ENCODE measurements at places on chromosomes 4 and X.

- no peak for DNase-seq
Observed at GRCh38 chrX:151393514-151393913, 3.5 kb upstream of the VMA21 start.

DNA sequence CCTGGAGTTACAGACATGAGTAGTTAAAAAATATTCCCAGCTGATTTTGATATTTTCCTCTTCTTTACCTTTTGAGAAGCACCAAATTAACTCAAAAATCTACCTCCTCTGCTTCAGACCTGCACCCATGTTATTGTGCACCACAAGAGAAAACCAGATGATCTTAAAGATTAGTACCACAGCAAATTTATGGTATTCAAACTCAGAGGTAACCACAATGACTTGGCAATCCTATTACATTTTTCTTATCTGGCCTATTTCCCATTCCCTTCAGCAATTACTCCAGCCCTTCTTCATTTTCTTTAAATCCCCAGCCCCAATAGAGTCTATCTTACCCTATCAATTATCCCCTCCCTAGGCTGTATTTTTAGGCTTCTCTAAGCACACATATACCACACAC lies 535.1 kb downstream of the FAT4 start:
- DNase-seq, result no peak

DNA sequence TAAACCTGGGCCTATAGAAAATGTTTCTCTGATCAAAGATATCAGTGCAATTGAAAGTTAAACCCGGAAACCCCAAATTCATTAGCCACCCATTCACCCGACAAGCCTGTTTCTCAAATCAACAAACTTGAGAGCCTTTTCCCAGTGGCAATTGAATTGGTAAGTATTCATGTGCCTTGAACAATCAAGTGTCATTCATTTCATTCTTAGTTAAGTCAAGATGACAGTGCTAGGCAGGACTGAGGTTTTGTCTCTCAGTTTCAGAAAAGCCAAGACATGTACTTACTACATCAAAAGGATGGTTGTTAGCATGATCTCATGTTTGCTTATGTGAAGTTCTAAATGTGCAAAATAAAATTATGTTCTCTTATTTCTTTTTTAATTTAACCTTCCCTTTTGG lies 32.3 kb downstream of the CC2D2A start:
- no peak for DNase-seq

GRCh38 chr4:141158219-141158618 lies 24.9 kb upstream of the RNF150 start:
- no peak for DNase-seq

- DNase-seq, result no peak
Observed at GRCh38 chr4:159018062-159018629, 84.7 kb upstream of the RAPGEF2 start.

DNA sequence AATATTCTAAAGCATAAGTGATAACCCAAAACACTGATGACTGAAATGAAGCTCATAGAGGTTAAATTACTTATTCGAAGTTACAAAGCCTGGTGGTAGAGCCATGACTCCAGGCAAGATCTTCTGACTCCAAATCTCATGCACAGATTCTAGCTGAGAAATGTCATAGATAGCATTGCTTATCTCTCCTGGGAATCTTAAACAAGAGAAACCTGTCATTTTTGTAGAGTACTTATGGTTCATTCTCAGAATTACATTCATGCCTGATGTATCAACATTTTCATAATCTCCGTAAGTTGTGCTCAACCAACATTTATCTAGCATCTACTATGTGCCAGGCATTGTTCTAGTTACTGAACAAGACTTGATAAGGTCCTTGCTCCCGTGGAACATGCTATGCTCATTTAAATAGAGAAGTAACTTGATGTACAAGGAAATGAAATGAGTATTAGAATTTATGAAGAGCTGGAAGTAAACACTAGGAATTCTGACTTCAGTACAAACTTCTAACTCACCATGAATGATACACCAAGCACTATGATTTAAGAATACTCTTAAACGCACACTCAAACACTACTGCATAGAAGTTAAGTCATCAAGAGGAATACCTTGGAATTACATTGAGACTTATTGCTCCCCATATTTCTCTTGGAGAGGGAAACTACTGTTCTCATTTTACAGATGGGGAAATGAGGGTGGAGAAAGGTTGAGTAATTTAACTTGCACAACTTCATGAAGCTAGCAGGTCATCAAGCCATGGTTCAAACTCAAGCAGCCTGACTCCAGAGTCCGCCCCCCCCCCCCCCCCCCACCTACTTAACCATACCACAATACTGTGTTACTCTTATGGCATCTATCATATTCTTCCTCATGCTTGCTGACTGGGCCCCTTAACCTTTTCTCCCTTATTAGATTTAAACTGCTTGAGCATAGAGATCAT lies 45.4 kb downstream of the MBNL3 start:
- no peak for DNase-seq

DNA sequence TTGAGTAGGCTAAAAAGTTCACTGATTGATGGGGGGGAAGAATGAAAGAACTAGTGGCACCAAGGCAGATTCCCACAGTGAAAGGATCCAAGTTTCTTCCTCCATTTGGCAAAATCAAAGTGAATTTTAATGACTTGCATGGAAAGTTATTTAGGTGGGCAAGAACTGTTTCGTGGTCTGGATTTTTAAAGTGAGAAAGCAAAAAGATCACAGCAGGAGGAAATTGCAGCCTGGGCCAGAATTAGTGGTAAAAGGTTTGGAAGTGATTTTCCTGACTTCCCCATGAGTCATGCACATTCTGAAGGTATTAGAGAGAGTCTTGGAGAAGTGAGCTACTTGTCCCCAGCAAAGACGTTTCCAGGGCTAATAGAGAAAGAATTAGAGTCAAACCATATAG lies 207.8 kb downstream of the ANTXR2 start:
- DNase-seq, result no peak

- DNase-seq, result no peak
Observed at GRCh38 chr4:112702892-112703291, 65.9 kb downstream of the LARP7 start.

DNA sequence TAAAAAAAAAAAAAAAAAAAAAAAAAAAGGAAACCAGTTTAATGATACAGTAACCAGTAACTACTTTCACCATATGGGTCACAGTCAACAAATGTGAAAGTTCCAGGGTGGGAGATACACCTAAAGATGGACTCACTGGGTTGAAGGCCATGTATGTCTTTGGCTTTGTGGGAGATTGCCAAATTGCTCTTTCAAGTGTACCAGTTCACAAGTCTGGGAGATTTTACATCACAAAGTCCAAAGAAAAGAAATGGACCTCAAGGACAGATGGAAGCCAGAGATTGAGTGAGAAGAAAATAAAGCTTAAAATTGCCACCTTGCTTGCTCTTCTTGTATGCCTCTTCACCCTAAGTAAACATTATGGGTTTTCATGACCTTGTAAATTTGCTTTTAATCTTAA lies 65.3 kb downstream of the NHS start:
- no peak for DNase-seq

DNA sequence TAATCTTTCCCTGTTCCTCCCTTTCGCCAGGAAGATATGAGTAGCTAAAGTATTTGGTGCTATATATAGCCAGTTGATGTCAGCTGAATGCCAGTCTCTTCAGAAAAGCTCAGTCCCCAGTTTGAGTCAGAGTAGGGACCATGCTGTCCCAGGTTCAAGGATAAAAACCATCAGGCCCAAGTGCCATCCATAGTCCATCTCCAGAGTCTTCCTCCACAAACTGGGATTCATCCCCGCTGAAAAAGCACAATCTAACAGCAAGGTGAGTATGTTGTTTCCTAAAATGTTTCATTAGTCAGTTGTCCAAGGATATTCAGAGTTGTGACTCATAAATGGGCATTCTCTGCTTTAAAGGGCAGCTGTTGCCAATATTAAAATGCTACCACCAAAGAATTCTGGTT lies at the start of gene MYOZ2:
MYOZ2 (plus strand) TSS at position 112 of the 401 bp plus-strand sequence. CDS start 694 bp downstream, outside the sequence.
- DNase-seq, result no peak

DNA sequence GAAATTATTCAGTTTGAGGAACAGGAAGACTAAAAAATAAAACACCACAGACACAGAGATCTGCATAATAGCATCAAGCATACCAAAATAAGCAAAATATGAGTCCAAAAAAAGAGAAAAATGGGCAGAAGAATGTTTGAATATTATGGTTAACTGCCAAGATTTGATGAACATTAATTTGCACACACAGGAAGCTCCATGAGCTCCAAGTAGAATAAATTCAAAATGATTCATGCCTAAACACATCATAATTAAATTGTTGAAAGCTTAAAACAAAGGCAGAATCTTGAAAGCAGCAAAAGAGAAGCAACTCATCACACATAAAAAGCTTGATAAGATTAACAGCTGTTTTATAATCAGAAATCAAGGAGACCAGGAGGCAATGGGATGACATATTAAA lies 156.6 kb upstream of the ARSJ start:
- DNase-seq, result no peak

DNA sequence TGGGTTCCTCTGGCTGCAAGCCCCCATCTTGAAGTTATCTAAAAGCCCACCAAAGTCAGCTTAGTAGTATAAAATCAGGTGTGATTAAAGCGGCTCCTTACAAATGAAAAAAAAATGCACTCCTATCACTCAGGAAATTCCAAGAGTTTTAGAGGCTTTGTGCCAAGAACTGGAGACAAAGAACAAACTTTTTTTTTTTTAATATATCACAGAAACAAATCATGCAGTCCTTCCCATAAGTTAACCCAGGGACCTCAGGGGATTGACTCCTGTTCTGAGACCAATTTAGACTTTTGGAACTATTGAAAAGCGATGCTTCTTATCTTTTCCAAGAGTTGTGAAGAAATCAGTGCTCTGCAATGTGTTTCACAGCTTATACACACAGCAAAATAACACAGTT lies 53.6 kb downstream of the HHIP start:
- no peak for DNase-seq

- no peak for DNase-seq
Observed at GRCh38 chrX:1591863-1592469, 562 bp downstream of the AKAP17A start.

GRCh38 chr4:184472614-184473498 lies 1.5 kb downstream of the IRF2 start:
- DNase-seq, result peak; percentile 3

DNA sequence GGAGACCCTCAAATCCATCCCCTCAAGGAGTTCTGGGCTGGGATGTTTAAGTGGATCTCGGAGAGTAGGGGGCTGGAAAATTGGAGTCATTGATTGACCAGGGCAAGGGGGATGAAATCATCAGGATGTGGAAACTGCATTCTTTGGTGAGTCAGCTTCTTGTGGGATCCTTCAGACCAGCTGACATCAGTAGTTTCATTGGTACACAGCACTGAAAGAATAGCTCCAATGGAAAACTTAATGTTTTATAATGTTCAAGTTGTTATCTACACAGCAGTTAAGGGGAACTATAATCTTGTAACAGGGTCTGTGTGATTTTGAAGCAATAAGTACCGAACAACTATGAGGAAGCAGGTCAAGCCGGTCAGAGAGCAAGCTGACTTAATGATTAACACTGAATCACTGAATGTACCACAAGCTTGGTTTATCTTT lies 506.1 kb downstream of the RPA4 start:
- DNase-seq, result no peak

- no peak for DNase-seq
Observed at GRCh38 chr4:121991968-121992367, 40.1 kb upstream of the TRPC3 start.

DNA sequence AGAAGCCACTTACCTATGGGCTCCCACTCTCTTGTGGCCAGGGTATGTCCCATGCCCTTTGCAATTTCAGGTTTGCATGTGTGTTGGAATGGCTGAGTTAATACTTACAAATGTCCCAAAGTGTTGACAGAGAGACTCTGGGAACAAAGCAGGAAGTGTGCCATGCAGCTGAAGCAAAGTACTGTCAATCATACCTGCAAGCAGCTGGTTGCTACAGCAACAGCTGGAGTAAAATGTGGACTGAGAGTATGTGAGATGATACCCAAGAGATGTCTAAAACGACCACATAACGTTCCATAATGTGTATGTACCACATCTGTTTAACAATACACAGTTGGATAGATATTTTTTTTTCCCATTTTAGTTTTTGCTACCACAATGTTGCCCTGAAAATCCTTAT lies 82.8 kb upstream of the CAMK2D start:
- no peak for DNase-seq

GRCh38 chr4:108829966-108830492 lies 67.2 kb upstream of the ETNPPL start:
- no peak for DNase-seq
